Fibroblast of skin of scalp (primary cell): ENCODE measurements at places on chromosomes 3 and 15.

DNA sequence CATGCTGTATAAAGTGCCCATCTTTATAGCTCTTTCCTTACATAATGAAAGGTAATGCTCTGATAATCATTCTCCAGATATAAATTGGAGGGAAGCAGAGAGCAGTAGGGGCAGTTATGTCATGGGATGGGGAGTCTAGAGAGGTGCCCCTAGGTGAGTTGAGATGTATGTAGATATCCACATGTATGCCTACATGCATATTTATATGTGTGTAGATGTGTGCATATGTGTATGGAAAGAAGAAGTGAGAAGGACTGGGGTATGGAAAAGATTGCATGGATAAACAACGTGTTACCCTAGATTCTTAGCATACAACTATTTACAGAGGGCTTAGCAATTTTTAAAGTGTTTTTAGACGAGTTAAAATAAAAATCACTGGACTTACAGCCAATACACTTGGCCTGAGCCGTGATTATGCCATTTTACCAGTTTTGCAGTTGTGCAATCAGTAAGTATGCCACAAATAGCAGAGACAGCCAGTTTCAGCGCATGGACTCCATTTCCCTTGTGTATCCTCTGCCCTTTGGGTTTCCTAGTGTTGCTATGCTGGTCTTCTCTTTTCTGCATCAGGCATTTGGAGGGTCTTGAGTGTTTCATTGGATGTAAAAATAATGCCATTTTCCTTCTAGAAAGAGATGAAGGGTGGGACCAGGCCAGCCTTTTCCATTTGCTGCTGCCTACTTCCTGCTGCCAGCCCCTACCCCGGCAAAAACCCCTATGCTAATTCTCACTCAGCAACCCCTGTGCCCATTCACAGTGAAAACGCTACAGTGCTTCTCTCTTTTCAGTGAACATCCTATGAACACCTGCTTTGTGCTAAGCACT, 199.4 kb upstream of the NR2E3 start:
- no peak for DNase-seq

DNA sequence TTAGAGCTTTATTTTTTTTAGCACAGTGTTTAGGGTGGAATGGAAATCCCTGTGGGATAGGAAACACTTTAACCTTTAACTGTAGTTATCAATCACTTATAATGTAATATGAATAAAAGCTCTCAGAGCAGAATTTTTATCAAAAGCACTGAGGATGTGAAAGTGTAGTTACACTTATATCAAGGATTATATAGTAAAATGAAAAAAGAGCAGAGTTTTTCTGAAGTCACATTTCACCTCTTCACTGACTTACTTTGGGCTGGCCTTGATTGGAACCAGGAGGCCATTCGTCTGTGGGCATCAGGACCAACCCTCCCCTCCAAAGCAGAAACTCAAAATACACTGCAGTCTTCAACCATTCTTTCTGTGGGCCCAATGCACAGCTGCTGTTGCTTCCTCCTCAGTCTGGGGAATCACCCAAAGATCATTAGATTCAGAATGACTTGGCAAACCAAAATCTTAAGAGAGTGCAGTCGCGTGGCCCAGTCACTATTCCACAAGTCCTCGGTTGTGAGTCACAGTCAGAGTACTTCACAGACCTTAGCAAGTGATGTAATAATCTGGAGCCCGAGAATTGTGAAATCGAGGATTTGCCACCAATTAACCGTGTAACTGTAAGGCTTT, 132.6 kb upstream of the COL8A1 start:
- peak; percentile 88 for DNase-seq

DNA sequence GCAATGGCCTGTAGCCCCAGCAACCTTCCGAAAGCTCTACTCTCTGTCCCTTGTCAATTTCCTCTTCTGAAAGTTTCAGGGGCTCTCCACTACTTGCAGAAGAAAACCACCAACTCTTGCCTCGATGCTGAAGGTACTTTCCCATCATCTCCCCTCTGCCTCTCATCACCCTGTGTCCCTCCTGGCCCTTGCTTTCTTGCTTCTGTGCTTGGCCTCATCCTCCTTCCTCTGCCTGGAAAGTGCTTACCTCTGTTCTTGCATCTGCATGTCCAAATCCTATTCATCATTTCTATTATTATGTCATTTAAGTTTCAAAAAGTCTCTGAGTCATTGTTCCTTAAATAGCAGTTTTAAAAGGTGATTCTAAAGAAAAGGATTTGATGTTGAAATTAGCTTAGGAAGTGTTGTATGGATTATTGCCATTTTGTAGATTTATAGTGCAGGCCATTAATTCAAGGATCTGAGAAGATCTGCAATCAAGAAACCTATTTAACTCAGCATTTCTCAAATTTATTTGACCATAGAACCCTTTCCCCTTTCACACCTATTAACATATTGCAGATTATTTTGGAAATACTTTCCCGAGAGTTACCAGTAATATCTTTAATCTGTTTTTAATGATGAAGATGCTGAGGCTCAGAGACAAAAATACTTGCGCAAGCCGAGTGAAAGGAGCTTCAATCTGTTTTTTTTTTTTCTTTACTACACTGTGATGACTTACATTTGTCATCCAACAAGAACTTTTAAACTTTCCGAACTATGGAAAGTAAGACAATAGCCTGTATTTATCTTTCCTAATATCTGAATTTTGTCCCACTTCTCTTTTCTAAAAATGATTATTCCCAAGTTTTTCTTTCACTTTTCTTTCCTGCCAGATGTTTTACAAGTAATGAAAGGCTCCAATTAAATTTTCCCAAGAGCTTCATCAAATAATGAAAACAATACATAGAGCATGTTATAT, 22.3 kb upstream of the CFAP161 start:
- no peak for DNase-seq

- peak; percentile 11 for DNase-seq
Measured at GRCh38 chr3:181917027-181917426, 205.3 kb downstream of the SOX2 start.
